NCI-H1417 (cell line): ENCODE measurements at places on chromosomes 1 and 21.

- DNase-seq = no peak
Measured at GRCh38 chr1:44634606-44635189, 39.6 kb downstream of the TMEM53 start.

- no peak for DNase-seq
Measured at GRCh38 chr1:48495911-48496310, 23.9 kb upstream of the SPATA6 start.

DNA sequence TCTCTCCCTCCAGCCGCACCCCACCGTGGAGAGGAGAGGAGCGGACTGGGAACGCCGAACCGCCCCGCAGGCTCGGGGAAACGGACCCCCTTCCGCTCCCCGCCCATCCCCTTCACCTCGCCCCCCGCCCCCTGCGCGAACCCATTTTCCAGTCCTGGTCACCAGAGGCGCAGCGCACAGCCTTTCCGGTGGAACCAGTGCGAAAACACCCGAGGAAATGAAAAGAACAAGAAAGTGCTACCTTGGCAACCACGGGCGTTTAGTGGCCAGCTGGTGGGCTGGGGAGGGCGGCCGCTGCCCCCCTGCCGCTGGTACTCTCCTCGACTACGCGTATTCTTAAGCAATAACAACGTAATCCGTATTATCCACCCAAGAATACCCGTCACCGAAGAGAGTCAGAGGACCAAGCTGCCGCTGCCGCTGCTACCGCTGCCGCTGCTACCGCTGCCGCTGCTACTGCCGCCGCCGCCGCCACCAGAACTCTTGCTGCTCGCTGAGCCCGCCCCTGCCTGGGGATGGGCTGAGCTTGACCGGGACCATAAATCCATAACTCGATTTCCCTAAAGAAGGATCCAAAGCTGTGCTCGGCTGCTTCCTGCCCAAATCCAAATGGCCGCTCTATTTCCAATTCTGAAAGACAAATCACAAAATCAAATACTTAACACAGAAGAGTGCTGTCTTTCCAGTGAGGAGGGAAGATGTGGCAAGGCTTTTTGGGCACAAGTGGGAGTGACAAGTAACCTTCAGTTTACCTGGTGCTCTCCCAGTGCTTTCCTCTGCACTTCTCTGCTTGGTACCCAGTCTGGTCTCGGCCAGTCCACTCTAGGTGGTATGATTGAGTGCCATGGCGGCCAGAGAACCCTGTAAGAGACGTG lies 125.2 kb upstream of the DPYD start:
- peak; percentile 36 for DNase-seq

DNA sequence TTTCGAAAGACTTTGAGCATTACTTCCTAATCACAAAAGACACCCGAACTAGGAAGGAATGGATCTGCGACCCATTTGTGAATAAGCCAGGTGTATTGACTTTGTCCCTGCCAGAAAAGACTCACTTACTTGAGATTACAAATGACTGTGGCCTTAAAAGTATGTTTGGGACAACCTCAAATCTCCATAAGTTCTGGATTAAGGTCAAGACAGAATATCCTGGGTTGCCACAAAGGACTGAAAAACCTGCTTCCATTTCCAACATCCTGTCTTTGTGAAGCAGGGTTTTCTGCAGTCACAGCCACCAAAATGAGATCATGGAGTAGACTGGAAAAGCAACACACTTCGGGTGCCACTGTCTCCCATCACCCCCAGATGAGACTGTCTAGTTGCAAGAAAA lies 537.4 kb upstream of the ZRANB2 start:
- DNase-seq = no peak

DNA sequence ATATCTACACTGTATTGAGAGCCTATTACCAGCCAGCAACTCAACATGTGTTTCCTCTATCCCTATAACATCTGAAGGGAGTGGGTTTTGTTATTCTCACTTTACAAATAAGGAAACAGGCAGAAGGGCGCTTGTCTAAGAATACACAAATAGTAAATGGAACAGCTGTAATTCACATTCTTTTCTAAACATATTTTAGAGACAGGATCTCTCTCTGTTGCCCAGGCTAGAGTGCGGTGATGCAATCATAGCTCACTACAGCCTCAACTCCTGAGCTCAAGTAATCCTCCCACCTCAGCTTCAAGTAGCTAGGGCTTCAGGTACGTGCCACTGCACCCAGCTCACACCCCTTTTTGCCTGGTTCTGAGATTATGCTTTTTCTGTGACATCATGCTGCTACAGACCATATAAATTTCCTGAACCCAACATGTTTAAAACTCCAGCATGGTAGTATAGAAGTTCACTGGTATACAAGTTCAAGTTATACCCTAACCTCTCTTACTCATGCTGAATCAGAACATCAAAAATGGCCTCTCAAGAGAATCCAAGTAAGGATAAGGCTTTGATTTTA lies 8.6 kb upstream of the TACSTD2 start:
- no peak for DNase-seq

GRCh38 chr1:82177192-82177591 lies 376.5 kb downstream of the ADGRL2 start:
- DNase-seq = no peak

- no peak for DNase-seq
Measured at GRCh38 chr1:10753299-10753698, 43.1 kb downstream of the CASZ1 start.
